Uterus (tissue), 4 donors: ENCODE measurements at places on chromosomes 5 and 9. TPM values are rescaled to one million over a fixed set of nuclear protein-coding genes. Genes with fewer than 3 reads are reported as not detected.

- H3K27me3 ChIP-seq: no peaks in the 10 kb centered on the region
- no peak overlapping the region for H3K27ac ChIP-seq
- no peaks in the 10 kb centered on the region for H3K36me3 ChIP-seq
Measured at GRCh38 chr5:54904425-54904824, 81.0 kb downstream of the ESM1 start.

GRCh38 chr5:125715216-125715615, 708.0 kb upstream of the GRAMD2B start:
- no peaks in the 10 kb centered on the region for H3K36me3 ChIP-seq
- H3K27me3 ChIP-seq: no peaks in the 10 kb centered on the region
- no peaks in the 10 kb centered on the region for H3K4me1 ChIP-seq
- H3K27ac ChIP-seq: no peak overlapping the region
- no peak for DNase-seq

GRCh38 chr5:610011-610743, 2.0 kb upstream of the CEP72 start:
- H3K4me3 ChIP-seq: no peak overlapping the region
- no peaks in the 10 kb centered on the region for H3K27me3 ChIP-seq
- H3K4me1 ChIP-seq: no peaks in the 10 kb centered on the region
- H3K27ac ChIP-seq: no peak overlapping the region
- no peaks in the 10 kb centered on the region for H3K36me3 ChIP-seq

GRCh38 chr9:70564468-70565335, 150.2 kb upstream of the KLF9 start:
- no peak overlapping the region for H3K4me3 ChIP-seq
- no peak for DNase-seq
- no peaks in the 10 kb centered on the region for H3K27me3 ChIP-seq
- no peaks in the 10 kb centered on the region for H3K36me3 ChIP-seq
- H3K27ac ChIP-seq: peak overlapping the region; percentile 73

- no peaks in the 10 kb centered on the region for H3K27me3 ChIP-seq
- no peak for DNase-seq
- no peak overlapping the region for H3K4me3 ChIP-seq
- no peak overlapping the region for H3K27ac ChIP-seq
Measured at GRCh38 chr9:95433096-95433819, 83.5 kb downstream of the PTCH1 start.

- H3K27ac ChIP-seq: no peak overlapping the region
- H3K36me3 ChIP-seq: no peaks in the 10 kb centered on the region
- DNase-seq: no peak
- H3K4me1 ChIP-seq: no peaks in the 10 kb centered on the region
Measured at GRCh38 chr5:91514400-91514799, 131.3 kb upstream of the ARRDC3 start.

DNA sequence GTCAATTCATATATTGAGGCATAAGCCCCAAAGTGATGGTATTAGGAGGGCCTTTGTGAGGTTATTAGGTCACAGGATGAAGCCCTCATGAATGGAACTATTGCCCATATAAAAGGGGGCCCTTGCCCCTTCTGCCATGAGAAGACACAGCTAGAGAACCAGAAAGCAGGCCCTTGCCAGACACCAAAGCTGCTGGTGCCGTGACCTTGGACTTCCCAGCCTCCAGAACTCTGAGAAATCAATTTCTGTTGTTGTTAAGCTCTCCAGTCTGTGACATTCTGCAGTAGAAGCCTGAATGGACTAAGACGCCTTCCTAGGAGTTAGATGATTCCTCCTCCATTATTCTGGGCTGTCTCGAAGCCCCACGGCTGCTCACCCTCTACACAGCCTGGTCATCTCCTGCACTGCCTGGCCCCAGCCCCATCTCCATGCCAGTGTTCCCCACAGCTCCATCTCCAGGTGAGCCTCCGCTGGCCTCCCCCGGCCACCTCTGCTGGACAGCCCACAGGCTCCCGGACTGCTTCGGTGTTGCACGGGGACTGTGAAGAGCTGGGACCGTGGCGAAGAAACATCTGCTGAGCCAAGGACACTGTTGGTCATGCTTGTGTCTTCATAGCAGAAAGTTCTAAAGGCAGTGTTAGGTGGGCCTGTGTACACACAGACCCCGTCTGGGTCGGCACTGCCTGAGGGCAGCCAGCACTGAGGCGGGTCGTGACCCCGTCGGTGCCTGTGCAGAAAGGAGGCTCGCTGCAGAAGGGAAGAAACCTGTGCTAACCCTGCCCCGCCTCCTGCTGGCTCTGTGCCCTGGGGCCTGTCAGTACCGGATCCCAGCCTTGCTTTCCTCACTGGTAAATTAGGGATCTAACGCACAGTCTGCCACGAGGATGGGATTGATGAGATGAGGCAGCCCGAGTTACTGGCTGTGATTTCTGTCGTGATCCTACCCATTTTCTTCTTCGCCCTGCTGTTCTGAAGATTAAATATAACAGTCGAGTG, 55.1 kb upstream of the CNOT6 start:
- DNase-seq: no peak
- H3K27ac ChIP-seq: no peak overlapping the region
- H3K27me3 ChIP-seq: no peaks in the 10 kb centered on the region
- H3K4me1 ChIP-seq: no peaks in the 10 kb centered on the region
- H3K36me3 ChIP-seq: no peaks in the 10 kb centered on the region

DNA sequence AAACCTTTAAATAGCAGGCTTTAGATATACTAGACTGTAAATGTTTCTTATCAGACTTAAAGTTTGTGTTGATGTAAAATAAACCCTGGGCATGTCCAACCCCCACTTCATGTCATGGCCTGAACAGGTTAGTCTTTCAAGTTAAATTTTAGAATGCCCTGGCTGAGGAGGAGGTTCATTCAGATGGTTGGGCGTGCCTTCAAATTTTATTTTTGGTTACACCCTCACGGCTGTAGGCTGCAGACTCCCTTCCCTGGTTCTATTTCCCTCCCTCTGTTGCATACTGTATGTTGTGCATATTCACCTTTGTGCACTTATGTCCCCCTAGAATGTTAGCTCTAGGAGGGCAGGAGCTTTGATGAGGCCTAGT, 5.3 kb upstream of the BICD2 start:
- no peak overlapping the region for H3K4me3 ChIP-seq
- no peak for DNase-seq
- H3K36me3 ChIP-seq: no peaks in the 10 kb centered on the region
- H3K27ac ChIP-seq: no peak overlapping the region
- H3K27me3 ChIP-seq: no peaks in the 10 kb centered on the region

GRCh38 chr9:136074706-136075105, 20.4 kb downstream of the NACC2 start:
- H3K4me1 ChIP-seq: peaks cover 6% of the 10 kb centered on the region
- no peak overlapping the region for H3K4me3 ChIP-seq
- no peak overlapping the region for H3K27ac ChIP-seq
- no peaks in the 10 kb centered on the region for H3K27me3 ChIP-seq
- H3K36me3 ChIP-seq: no peaks in the 10 kb centered on the region

DNA sequence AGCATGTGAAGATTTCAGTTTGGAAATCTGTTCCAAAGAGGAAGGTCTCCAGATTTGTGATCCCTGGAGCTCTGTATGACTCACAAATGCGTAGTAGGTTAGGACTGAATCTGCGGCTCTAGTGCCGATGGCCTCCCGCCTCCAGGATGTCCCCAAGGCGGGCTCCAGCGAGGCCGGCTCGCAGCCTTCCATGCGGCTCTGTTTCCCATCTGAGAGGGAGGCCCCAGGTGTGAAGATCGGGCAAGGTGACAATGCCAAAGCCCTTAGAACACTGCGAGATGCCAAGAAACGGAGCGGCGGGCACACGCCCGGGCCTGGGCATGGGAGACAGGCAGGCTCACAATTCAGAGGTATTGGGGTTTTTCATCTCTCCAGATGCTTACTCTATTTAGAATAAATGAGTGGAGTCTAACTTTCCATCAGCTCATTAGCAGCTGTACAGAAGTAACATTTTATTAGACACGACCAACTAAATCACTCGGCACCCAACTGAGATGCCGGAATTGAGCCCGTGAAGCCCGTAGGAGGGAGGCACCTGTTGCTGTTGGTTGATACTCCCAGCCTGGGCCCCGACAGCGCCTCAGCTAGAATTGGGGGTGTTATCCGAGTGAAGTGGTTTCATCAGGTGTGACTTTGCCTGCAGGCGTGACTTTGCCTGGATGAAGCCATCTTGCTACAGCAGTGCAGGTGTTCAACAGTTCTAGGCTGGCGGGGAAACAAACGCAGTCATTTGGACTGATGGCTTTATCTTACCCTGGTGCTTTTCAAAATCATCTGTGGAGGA, 7.4 kb upstream of the MRPS2 start:
- H3K27me3 ChIP-seq: no peaks in the 10 kb centered on the region
- no peak overlapping the region for H3K27ac ChIP-seq
- no peak overlapping the region for H3K4me3 ChIP-seq

DNA sequence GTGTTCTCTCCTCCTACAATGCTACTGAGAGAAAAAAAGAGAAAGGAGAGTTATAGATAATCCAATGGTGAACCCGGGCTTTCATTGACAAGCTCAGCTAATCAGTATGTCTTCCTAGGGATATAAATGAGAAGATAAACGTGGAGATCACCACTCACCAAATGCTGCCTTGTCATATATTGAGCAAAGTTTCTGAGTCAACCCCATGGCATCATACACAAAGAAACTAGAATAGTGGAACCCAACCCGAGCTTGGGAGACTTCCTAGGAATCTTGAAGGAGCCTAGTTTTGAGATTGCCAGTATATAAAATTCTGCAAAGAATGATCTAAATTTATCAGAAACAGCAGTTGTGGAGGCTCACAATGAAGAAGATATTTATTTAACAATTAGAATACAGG, 47.8 kb downstream of the PTPN3 start:
- no peak overlapping the region for H3K27ac ChIP-seq
- no peak overlapping the region for H3K4me3 ChIP-seq
- H3K4me1 ChIP-seq: no peaks in the 10 kb centered on the region
- no peak for DNase-seq
- H3K27me3 ChIP-seq: no peaks in the 10 kb centered on the region

DNA sequence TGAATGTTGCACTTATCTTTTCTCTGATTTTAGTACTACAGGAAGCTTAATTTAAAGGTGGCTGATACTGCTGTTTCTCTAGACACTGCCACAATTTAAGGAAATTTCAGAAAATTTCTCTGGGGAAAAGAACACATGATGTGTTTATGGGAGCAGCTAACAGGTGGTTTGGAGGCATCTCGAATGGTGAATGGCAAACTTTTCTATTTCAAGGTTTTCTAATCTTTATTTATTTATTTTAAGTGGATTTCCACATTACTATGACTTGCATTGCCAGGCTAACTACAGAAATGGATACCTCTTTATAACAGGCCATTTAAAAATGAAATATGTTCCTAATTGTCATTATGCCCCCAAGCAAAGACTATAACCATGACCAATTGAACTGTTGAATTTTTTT, 50.4 kb downstream of the PDE6A start:
- H3K4me3 ChIP-seq: no peak overlapping the region
- H3K36me3 ChIP-seq: no peaks in the 10 kb centered on the region
- no peaks in the 10 kb centered on the region for H3K27me3 ChIP-seq
- no peak overlapping the region for H3K27ac ChIP-seq

GRCh38 chr9:128593039-128593438, 40.7 kb downstream of the SPTAN1 start:
- H3K4me3 ChIP-seq: no peak overlapping the region
- no peaks in the 10 kb centered on the region for H3K4me1 ChIP-seq
- H3K36me3 ChIP-seq: no peaks in the 10 kb centered on the region
- DNase-seq: no peak
- no peaks in the 10 kb centered on the region for H3K27me3 ChIP-seq
- no peak overlapping the region for H3K27ac ChIP-seq

FOXD4L6 gene
- not detected for total RNA-seq

SCGB3A2 gene
- total RNA-seq: not detected

EGR1 gene
- 123 TPM for total RNA-seq

ABLIM3 gene
- 2.6 TPM for total RNA-seq

SPINK13 gene
- not detected for total RNA-seq
